ENCODE measurements at places on chromosomes 2 and 18.

- DNase-seq = no peak
Observed at GRCh38 chr2:58535182-58535581, 294.1 kb upstream of the FANCL start.

GRCh38 chr2:21860907-21861306 lies 737.1 kb downstream of the TDRD15 start:
- no peak for DNase-seq

- no peak for DNase-seq
Observed at GRCh38 chr18:64982414-64983055, 768.3 kb upstream of the CDH7 start.

- no peak for DNase-seq
Observed at GRCh38 chr18:33805592-33805991, 227.6 kb downstream of the ASXL3 start.

GRCh38 chr2:157761520-157761919 lies 114.6 kb downstream of the ACVR1 start:
- DNase-seq = no peak

- no peak for DNase-seq
Observed at GRCh38 chr2:21792571-21792970, 668.8 kb downstream of the TDRD15 start.

GRCh38 chr2:126850940-126851339 lies 47.8 kb upstream of the TEX51 start:
- no peak for DNase-seq

- peak; percentile 93 for DNase-seq
Observed at GRCh38 chr2:63788071-63788470, 53.6 kb upstream of the UGP2 start.

GRCh38 chr18:44691148-44691925 lies 10.6 kb downstream of the SETBP1 start:
- DNase-seq = no peak

DNA sequence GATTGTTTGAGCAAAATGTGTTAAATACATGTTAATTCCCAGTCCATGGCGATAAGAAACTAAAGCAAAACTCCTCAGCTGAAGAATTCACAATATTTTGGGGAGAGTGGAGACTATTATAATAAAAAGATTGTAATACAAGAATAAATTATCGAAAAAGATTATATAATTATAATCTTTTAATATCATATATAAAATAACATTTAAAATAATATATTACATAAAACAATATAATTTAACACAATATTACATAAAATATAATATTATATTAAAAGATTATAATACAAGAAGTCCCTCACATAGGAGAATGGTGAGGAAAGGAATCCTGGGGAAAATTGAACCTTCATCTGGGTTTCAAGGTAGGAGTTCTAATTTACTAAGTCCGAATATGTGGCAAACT lies 33.1 kb downstream of the NETO1 start:
- no peak for DNase-seq

- no peak for DNase-seq
Observed at GRCh38 chr2:10883801-10884478, 27.8 kb upstream of the KCNF1 start.

GRCh38 chr2:37585982-37586621 lies 85.3 kb downstream of the CDC42EP3 start:
- DNase-seq = peak; percentile 89

DNA sequence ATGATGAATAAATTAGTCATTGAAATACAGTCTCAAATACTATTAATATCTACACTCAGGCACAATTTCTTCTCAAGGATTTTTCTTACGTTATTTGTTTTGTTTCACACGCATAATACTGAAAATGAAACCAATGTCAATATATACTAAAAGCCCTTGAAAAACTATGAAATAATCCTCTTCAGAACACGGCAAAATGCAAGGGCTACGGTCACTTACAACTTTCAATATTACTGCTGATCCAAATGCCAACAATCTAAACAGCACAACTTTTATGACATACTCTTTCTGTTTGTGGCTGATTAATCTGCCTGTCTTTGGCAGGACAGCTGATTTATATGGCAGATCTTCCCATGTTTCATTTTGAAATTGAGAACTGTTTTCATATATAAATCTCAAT lies 68.3 kb downstream of the LRPPRC start:
- no peak for DNase-seq

GRCh38 chr2:174750923-174751441 lies 13.3 kb downstream of the CHRNA1 start:
- DNase-seq = no peak

DNA sequence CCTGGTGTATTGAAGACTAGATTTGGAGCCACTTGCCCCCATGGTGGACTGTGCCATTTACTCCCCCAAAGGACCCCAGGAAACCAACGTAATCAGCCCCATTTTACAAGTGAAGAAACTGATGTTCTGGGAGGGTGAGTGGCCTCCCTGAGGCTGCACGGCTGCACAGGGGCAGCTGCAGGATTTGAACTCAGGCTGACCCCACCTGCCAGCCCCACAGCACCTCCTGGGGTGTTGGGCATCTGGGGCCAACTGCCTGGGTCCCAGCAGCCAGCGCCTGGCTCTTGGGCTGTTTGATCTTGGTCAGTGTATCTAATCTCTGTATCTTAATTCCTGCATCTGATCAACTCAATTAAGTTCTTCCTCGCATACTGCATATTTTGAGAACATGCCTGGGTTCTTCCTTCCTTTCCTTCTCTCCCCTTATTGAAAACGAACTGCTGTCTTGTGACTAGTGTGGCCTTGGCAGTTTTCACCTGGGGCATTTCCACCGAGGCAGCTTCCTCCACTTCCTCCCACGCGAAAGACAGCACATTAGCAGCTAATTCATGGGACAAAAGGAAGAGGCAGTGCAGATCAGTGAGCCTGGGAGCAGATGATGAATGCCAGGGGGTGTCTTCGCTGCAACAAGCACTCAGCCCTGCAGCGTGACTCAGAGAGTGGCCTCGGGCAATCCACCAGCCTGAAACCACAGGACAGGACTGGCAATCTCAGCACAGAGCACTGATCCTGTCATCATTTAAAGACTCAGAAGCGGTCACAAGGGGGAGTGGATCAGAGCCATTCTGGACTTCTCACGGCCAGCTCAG lies 184.1 kb upstream of the RAB12 start:
- peak; percentile 20 for DNase-seq

- no peak for DNase-seq
Observed at GRCh38 chr2:127096718-127097470, 10.1 kb downstream of the BIN1 start.

GRCh38 chr2:133600266-133600928 lies 32.1 kb upstream of the NCKAP5 start:
- DNase-seq = no peak

GRCh38 chr2:189646521-189646920 lies 14.7 kb upstream of the ASNSD1 start:
- DNase-seq = no peak

DNA sequence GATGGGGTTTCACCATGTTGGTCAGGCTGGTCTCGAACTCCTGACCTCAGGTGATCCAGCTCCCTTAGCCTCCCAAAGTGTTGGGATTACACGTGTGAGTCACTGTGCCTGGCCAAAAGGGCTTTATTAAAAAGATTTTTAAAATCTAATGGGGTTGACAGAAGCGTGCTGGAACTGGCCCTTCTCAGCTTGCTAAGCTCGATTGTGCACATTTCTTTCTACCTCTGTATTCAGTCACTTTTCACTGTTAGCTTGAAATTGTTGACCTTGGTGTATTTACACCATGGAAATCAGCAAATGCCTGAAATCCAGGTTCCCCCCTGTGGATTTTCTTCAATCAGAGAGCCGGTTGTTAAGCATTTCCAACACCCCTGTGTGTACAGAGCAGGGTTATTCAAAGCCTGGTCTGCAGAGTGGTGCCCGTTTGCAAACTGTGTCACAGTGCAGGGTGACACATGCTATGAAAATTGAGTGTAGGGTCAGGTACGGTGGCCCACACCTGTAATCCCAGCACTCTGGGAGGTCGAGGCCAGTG lies 140.2 kb downstream of the TGIF1 start:
- DNase-seq = no peak

DNA sequence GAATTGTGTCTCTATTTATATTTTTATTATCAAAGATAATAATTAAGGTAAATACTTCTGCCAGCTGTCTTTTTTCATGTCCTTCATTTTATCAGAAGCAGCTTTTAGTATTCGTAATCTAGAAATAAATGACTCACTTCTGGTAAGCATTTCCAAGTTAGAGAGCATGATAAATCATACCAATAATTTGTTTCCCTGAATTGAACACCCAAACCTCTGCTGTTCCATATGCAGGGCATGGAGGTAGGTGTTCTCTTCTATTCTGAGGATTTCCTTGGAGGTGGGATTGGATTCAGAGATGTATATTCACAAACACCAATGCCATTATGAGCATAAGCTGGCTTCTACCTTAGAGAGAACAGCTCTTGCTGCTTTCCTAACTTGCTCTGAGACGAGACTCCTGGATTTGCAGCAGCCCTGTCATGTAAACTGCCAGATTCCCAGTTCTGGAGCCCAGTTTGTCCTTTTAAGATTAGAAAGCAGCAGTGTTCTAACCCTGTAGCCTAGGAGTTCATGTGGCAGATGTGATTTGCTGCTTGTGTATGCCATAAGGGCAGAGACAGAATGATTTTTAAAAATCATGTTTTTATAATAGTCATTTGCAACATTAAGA lies 47.5 kb downstream of the SKA1 start:
- DNase-seq = no peak

DNA sequence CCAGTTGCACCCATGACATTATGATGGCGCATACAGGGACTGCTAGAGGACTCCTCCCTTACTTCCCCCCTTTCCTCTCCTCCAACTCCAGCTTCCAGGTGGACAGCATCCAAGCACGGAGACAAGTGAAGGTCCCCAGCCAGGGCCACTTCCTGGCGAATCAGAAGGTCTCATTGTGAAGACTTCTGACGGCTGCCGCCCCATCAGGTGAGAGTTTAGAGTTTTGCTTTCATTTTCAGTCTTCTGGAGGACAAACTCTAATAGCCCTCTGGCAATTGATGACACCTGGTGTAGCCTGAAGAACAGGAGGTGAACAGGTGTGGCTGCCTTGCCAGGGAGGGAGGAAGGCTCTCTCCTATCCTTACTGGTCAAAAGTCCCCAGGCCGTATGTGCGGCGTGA lies 77.3 kb upstream of the KCNH7 start:
- DNase-seq = no peak

DNA sequence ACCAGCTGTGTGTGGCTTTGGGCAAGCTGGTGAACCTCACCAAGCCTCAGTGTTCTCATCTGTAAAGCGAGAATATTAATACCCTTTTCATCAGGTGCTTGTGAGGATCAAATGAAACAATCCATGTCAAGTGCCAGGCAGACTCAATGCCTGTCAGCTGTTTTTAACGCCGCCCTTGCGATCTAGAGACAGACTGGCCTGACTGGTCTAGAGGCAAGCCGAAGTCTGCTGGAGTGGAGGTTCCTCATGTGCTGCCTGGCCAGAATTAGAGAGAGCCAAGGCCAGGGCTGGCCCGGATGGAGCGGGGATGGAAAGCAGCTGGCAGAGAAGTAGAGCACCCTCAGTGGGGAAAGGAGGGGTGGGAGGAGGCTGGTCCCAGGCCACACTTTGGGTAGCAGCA lies 74.5 kb upstream of the B3GNT7 start:
- DNase-seq = no peak

DNA sequence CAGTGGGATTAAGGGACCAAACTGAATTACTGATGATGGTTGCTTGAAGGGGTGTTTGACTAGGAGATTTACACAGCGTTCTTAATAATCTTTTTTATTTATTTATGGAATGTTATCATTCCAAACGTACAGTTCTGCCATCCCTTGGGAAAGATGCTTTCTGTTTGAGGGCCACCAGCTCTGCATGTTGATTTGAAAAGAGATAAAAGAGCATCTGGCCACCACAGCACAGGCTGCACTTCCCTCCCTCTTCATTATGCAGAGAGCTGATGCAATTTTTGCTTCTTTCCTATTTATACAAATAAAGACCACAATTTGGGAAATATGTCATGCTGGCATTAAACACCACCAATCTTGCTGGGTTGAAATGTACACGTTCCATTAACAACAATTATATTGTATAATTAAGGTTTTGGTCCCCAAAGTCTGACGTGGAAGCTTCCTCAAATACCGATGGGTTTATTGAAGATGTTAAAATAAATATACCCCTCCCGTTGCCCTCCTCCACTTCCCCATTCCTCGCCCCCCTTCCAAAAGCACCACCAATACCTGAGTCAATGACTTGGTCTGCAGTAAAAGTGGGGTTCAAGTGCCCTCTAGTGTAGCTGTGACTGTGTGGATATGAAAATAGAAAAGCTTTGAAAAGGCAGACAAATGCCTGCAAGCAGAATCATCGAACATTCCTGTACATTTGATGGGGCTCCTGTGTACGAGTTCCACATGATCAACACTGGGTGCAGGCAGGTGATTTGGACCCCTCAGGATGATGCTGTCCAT lies 211.9 kb downstream of the HRH4 start:
- DNase-seq = no peak

- DNase-seq = no peak
Observed at GRCh38 chr18:64019922-64020756, 50.3 kb downstream of the SERPINB8 start.

DNA sequence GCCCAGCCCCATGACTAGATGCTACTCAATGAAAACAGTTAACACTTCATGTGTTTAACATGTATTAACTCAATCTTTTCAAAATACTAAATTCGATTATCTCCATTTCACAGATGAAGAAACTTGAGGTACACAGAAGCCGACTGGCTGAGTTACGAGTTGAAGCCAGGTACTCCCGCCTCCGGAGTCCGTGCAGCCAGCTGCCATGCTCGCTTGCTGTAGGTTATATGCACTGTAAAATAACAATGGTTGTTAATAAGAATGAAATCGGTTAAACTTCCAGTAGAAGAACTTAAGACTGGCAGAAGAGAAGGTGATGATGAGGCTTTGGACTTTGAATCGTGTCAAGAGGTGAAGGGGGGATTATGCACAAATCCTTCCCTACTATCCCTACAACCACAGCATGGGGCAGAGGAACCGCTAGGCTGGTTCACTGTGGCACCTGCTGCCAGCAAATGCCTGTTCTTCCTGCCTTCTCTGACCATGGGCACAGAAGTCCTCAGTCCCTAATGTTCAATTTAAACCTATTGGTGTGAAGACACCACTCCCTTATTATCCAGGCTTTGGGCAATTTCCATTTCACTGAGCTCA lies 25.4 kb downstream of the COX7A2L start:
- no peak for DNase-seq

- no peak for DNase-seq
Observed at GRCh38 chr2:81583311-81584108, 1279.0 kb upstream of the LRRTM1 start.

GRCh38 chr2:225763711-225764110 lies 364.2 kb downstream of the NYAP2 start:
- no peak for DNase-seq

- no peak for DNase-seq
Observed at GRCh38 chr2:199431746-199432213, 26.0 kb downstream of the SATB2 start.

- DNase-seq = no peak
Observed at GRCh38 chr2:2933426-2933825, 444.2 kb downstream of the EIPR1 start.
